ENCODE measurements at places on chromosomes 2 and 18.

DNA sequence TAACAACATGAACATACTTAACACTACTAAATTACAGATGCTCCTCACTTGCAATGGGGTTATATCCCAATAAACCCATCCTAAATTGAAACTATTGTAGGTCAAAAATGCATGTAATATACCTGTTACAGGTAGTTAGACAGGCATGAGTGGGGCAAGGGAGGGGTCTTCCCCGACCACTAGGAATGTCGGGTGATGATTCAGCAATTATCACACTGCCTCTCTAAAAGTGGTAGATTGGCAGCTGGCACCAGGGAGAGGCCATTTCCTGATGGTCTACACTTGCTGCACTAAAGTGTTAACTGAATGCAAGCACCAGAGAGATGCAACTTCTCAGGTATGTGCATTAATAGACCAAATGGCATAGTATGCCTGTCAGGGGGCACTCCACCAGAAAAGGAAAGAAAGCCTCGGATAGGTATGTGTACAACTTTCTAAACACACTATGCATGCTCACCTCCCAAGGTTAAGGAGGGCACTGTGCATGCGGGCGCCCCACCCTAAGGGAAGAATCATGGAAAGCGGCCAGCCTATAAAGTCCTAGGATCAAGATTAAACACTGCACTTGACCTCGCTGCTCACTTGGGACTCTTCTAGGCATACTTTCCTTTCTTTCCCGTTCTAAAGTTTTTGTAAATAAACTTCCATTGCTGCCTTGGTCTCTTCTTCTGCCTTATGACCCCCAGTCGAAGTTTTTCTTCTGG, 35.6 kb downstream of the PIGN start:
- DNase-seq = no peak

GRCh38 chr2:28152585-28153280, 239.9 kb upstream of the FOSL2 start:
- no peak for DNase-seq

GRCh38 chr2:127604986-127605385, 41.0 kb upstream of the GPR17 start:
- no peak for DNase-seq

DNA sequence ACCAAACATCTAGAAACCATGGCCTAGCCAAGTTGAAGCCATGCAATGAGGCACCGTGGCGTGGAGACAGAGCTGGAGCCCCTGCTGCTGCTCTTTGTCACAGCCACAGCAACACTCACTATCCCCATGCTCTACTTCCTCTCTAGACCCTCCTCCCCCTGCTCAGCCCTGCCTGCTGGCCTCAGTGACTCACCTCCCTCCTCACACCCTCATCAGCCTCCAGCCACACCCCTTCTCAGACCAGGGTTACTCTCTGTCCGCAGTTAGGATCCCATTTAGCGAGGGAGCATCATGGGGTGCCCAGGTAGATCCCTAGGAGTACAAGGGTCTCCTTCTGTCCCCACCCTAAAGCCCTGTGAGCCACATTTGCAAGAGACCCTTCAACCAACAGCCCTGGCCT, 25.4 kb upstream of the SOX11 start:
- no peak for DNase-seq

GRCh38 chr18:9249254-9249653, 85.3 kb upstream of the TWSG1 start:
- no peak for DNase-seq

DNA sequence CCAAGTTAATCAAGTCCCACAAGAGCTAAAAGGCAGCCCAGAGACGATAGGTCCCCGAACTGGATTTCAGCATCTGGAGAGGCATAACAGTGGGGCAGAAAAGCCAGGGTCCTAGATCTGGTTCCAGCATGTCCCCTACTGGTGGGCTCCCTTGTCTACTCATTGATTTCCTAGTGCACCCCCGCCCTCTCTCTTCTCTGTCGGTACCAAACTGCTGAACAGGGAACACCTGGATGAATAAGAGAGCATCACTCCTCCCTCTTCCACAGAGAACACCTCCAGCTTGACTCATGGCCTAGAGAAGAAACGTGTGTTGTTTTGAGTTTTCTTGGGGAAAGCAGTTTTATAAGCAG, 101.3 kb downstream of the FOXI3 start:
- DNase-seq = no peak
